ENCODE measurements at places on chromosomes 3 and 15.
A peak's percentile ranks its signal among the peaks of the same experiment; 100 is the strongest.

DNA sequence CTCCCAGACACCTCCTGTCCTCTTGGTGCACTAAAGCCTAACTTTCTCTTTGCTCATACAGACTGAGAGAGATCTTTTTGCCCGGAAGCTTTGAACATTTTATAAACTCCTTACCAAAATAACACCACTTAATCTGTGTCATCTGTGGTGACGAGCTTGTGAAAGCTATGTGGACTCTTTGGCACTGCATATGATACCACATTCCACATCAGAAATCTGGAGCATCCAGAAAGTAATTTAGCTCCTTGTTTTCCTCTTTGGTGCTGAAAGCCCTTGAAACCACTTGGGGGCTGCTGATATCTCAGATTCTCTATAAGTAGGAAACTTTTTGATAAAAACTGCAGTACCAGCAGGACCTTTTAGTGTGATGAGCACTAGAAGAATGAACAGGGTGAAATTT lies 128.3 kb downstream of the ALCAM start:
- no peak for DNase-seq

GRCh38 chr3:135033737-135034136 lies 238.7 kb downstream of the EPHB1 start:
- no peak for DNase-seq

- peak; percentile 23 for DNase-seq
Measured at GRCh38 chr3:152556731-152557254, 278.1 kb upstream of the P2RY1 start.

- no peak for DNase-seq
Measured at GRCh38 chr3:86867982-86868381, 123.0 kb downstream of the VGLL3 start.

GRCh38 chr15:62241135-62241770 lies 76.2 kb upstream of the C2CD4B start:
- no peak for DNase-seq

DNA sequence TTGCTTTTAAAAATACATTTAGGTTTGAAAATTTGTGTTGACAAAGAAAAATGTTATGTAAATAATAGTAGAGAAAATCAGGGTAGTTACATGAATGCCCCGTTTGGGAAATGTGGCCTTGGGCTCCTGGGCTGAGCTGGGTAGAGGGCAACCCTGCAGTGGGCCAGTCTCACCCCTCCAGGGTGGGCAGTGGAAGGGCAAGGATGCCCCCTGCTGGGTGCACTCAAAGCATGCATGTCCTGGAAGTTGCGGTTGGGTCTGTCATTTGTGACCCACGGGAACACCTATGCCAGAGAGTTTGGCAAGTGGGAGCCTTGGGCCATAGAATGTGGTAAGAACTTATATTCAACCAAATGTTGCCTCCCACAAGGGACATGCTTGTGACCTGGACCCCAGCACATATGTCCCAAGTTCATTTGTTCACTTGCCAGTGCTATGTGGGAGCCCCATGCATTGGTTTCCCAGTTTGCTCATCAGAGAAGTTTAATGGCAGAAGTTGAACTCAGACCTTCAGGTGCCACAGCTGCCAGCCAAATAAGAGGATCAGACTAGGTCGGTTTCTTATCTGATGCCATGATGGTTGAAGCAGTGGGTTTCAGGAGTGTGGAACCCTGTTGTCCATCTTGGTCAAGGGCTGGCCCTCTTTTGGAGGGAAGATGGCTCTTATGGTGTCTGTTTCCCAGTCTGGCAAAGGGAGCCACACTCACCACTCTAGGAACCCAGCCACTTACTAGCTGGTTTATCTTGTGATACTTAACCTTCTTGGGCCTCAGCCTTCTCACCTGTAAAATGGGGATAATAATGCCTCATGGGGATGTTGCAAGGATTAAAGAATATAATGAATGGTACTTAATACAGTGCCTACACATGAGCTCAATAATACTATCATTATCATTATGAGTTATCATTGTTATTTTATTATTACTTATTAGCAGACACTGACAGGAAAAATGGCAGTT lies 2.5 kb upstream of the PLCB2 start:
- peak; percentile 62 for DNase-seq

DNA sequence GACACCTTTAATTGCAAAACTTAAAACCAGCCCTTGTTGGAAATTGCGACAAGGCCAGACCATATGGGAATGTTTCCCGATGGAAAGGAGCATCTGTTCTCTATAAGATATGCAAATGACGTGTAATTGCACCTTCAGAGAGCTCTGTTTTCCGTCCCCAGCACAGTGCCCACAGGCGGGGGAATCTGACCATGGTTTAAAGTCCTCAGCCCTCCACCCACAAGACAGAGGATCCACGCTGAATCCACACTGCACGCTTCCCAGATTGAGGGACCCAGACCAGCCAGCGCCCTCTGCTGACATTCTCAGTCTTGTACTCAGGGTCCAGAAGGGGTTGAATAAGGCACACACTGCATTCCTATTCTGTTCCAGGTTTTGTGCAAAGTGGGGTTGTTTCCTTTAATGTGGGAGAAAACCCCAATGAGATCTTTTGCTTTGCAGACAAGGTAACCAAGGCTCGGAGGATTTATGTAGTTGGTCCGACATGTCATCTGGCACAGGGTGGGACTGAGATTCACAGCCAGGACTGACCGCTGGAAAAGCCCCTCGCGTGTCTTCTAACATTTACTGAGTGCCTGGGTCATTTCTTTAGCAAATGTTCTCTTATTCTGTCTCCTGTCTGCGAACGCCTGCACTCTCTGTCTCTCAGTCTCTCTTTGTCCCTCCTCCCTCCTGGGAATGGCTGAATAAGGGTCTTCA lies 36.8 kb upstream of the KLHL25 start:
- peak; percentile 58 for DNase-seq

DNA sequence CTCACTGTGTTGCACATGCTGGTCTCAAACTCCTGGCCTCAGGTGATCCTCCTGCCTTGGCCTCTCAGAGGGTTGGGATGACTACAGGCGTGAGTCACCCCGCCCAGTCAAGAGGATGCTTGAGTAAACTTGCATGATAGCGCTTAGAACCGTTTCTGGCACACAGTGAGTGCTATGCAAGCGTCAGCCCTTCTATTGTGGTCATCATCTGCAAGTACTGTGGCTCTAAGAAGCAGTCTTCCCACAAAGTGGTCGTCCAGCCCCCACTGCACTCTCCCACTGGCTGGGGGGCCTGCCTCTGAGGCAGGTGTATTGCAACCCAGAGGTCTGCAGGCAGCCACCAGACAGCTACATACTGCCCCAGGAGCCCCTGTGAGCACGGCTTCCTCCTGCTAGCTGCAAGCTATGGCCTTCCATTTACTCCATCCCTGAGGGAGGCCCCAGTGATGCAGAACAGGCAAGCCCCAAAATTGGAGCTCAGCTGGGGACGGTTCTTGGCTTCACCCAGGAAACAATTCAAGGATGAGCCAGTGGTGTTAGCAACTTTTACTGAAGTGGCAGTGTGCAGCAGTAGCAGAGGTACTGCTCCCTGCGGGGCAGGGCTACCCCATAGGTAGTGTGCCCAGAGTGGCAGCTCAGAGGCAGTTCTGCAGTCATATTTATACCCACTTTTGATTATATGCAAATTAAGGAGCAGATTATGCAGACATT lies 95.4 kb downstream of the LSM3 start:
- no peak for DNase-seq

- DNase-seq = no peak
Measured at GRCh38 chr3:24136624-24137310, 191.7 kb downstream of the NR1D2 start.

GRCh38 chr3:45057557-45057956 lies 31.5 kb downstream of the CLEC3B start:
- no peak for DNase-seq

GRCh38 chr3:14539742-14540491 lies at the start of gene GRIP2:
TSS of gene GRIP2 (minus strand) at chr3:14540342. CDS start at chr3:14540308, 34 bp downstream.
- DNase-seq = peak; percentile 61
